ENCODE measurements at places on chromosomes 11 and 22.

DNA sequence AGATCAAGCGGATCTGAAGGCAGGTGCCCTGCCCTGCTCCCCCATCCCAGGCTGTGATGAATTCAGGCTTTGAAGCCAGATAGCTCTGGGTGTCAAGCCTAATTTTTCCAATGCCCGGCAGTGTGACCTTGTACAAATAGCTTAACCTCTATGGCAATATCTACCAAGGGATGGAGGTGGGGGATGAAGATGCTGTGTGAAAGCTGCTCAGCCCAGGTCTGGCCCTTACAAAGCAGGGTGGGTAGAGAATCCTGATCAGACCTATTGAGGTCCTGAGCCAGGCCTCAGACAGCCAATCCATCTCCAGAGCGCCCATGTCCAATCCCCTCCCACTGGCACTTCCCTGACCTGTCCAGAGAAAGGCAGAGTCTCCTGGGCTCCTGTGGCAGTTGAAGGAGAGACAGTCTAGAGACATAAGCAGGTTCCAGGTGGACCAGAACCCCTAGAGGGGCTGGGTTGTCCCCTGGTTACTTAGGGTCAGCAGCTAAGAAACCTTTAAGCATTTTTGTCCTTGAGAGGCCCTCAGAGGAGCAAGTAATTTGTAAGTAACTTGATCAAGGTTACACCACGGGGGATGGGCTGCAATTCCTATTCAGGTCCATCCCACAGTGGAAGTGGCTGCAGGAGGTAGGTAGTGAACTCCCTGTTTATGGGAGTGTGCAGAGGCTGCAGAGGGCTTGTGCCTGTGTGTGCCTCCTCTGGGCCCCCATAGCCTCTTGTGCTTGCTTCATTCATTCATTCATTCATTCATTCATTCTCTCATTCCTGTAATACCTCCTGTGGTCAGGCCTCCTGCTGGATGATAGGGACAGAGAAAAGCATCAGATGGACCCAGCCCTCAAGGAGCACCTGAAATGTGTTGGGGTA lies 10.4 kb downstream of the P2RY2 start:
- DNase-seq = no peak

DNA sequence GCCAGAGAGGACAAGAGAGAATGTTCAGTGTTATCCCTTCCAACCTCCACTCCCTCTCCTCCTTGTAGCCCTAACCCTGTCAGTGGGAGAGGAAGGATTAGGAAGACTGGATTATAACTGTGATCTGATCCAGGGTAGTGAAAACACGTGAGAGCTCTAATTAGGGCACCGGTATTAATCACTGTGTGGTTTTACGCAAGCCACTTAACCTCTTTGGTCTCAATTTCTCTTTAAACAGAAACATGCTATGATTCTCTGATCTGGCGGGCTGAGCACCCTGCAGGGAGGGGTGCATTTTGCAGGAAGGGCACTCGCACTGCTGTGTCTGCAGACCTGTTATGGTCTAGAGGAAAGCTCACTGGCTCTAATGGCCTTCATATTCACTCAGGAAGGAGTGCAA lies 11.5 kb downstream of the RPL27A start:
- DNase-seq = peak; percentile 32

DNA sequence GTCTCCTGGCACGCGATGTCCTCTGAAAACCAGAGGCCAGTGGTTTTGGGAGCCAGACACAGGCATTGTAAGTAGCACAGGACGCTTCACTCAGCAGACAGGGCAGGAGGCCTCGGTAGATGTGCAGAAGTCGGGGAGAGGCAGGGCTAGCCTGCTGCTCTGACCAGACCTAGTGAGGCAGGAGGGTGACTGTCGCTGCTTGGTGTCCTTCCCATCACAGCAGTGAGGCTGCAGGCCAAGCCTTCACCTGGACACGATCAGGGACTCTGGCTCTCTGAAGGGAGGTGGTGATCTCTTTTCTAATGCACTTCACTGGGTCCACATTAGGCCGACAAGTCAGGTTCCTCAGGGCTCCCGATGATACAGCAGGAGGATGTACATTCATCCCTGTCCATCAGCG lies 583.7 kb downstream of the NTM start:
- DNase-seq = no peak

GRCh38 chr11:115276799-115277198 lies 227.4 kb downstream of the CADM1 start:
- no peak for DNase-seq

DNA sequence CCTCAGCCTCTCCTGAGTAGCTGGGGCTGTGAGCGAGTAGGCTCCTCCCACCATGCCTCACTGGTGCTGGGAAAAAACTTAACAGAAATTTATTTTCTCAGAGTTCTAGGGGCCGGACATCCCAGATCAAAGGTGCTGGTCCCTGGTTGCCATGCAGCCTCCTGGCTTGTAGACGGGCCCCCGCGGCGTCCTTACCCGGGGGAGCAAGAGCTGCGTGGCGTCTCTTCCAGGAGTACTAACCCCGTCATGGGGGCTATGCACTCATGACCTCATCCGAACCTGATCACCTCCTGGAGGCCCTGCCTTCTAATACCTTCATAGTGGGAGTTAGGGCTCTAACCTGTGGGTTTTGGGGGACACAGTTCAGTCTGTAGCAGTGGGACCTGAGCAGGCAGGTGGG lies 2.6 kb downstream of the TRABD start:
- no peak for DNase-seq

- DNase-seq = no peak
These were observed 23.2 kb downstream of the NFAM1 start for GRCh38 chr22:42408810-42409529.

GRCh38 chr11:14374922-14375830 lies 16.2 kb upstream of the RRAS2 start:
- no peak for DNase-seq

DNA sequence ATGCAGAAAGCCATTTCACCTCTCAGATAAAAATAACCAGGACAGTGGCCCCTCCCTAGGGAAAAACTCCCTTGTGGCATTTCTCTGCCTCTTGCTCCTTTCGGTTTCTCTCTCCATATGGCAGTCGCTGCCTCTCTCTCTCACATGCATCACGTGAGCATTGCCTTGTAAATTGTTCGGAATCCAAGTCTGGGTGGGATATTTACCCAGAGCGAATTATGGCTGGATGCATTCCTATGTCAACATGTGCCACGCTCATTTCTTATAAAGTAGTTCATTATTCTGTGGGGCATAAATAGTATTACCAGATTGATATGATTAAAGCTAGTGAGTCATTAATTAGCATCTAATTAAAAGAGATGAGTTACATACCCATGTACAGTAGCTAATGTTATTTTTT lies 392.9 kb downstream of the INSC start:
- no peak for DNase-seq

GRCh38 chr11:19631712-19632498 lies 80.7 kb upstream of the NAV2 start:
- DNase-seq = no peak

GRCh38 chr22:42908374-42908746 lies 51.3 kb upstream of the ARFGAP3 start:
- DNase-seq = no peak

- no peak for DNase-seq
These were observed 79.9 kb upstream of the BARX2 start for GRCh38 chr11:129295746-129296145.

DNA sequence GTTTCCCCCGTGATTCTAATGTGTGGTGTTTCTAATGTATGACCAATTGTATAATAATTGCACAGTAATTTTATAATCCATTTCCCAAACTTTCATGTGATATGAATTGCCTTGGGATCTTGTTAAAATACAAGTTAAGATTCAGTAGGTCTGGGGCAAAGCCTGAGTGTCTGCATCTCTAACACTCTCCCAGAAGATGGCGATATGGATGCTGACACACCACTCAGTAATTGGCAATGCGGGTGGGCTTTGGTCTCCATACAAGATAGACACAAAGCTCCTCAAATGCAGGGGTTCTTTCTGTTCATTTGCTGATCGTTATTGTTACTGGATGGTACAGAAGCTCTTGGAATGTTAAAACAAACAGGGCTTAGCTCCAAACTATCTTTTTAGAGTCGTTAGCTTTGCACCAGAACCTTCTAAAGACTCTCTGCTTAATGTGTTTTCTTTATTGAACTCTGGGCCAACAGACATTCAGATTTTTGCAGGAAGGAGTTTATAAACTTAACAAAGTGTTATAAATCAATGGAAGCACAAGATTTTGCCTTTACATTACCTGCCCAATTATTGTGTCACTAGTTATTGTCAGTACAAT lies 45.4 kb upstream of the ANO3 start:
- peak; percentile 23 for DNase-seq

DNA sequence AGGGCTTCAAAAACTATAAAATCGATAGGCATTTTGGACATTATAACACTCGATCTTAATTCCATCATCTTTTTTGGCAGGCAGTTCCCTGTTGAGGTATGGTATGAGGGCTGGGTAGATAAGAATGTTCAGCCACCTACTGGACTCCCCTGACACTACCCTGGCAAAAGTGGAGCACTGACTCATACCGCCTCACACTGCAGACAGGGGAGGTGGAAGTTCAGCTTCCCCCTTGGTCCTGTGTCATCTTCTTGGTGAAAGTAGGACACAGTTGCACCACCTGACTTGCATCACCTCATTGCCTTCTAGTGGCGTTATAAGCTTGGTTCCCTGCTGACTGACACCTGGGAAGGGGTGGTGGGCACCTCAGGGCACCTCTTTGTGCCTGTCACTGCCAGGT lies 30.4 kb downstream of the PAAF1 start:
- DNase-seq = no peak

DNA sequence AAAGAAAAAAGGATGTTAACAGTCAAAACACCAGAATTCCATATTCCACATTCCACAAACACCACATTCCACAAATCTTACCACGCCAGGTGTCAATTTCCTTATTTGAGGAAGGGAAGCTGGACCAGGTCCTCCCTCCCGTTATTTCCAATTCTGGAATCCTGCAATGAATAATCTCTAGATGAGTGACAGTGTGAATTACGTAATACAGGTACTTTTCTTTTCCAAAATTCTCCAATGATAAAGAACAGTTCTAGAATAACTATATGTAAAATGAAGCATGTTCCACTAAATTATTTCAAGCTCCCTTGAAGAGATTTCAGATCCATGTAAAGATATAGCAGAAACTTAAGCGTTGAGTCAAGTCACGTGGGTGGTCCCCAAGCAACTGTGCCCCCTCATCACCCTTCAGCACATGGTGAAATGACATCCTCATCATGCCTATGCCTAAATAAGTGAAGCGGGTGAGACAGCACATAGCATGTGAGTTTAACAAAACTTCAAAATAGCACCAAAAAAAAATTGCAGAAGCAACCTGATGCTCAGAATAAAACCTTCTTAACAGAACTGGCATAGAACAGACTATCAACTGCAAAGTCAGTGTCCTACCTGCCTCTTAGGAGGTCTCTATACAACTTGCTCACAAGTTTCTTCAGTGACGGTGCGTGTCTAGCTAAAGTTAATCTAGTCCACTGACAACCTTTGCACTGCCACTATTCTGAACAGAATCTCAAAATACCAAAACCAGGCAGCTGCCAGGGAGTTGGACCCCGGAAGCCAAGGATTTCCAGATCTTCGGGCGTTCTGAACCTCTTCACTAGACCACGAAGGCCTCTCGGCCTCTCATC lies 876 bp downstream of the NFRKB start:
- no peak for DNase-seq

- DNase-seq = no peak
These were observed 55.3 kb downstream of the CELSR1 start for GRCh38 chr22:46482056-46482675.

DNA sequence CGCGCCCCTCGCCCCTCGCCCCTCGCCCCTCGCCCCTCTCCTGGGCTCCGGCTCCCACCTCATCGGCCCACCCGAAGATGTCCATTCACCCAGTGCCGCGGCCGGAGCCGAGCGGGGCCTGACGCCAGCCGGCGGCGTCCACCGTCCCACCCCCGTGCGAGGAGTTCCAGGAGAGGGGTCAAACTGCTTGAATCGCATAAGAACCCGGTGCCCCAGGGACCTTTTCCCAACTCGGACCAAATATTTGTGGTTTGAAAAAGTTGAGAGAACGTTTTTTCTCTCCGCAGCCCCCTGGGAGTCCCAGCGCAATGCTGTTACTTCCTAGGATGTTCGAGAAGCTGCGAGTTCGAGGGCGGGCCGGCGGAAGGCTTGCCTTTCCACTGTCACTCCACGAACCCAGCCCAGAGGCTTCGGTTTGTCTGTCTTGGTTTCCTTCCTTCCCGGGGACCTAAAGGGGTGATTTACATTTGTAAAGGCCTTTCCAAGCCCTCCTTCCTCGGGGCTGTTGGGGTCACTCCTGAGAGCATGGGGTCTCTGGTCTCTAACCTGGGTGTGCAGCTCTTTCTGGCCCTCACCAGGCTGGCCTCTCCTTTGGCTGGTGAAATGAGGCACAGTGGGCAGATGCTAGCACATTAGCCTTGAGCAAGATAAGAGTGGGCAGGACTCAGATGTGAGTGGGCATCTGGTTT lies 38.0 kb downstream of the ETS1 start:
- no peak for DNase-seq

DNA sequence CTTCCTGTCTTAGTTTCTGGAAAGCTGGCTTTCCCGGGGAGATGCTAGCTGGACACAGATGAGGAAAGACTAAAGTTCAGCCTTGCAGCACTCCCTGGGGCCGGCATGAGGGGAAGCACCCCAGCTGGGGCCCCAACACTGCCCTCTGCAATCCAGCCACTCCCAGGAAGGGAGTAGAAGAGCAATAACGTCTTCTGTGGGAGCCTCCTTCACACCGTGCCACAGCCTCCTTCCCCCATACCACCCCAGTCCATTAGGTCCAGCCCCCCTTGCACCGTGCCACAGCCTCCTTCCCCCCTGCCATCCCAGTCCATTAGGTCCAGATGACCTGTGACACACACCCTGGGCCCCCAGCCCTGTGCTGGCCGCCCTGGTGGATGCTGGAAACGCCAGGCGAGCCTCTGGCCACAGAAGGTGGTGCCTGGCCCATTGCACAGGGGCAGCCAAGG lies 44.1 kb upstream of the PRDM11 start:
- DNase-seq = no peak

DNA sequence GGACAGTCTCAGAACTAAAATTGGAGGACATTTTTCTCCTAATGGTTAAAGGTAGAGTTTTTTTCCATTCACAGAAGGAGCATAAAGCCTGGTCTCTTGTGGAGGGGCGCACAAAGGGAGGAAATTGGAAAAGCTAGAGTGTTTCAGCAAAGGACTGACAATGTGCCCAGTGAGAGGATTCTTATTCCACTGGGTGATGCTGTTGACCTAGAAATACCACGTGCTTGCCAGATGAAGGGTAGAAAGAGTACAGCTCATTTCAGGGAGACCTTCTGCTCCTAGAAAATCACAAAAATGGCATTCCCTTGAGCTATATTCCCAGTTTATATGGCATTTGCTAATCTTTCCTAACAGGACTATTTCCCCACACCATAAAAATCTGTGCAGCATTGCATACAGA lies 21.1 kb downstream of the MS4A6E start:
- no peak for DNase-seq

All from WERI-Rb-1 (cell line).